CMK (cell line): ENCODE measurements at places on chromosomes 3 and 15.
A peak's percentile ranks its signal among the peaks of the same experiment; 100 is the strongest.

DNA sequence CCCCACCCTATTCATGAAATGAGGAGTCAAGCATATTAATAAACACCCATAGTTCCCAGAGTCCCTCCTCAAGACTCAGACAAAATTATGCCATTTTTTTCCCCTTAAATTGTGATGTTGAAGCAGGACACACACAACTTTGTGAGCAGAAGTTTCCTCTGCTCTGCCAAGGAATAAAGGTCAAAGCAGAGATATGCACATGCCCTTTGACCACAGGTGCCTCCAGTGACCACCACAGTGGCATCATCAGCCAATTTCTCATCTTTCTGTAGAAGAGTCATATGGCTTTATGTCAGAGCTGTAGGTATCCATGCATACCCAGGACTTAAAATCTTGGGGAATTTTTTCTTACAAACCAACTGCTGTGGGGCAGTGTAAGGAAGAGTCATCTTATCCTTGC is 304.4 kb upstream of the GADL1 start:
- no peak for DNase-seq

- no peak for DNase-seq
Measured at GRCh38 chr15:30903497-30904187, at the start of gene FAN1. FAN1 (plus strand) TSS chr15:30903915; CDS start chr15:30904664, 749 bp downstream.

- DNase-seq, result no peak
Measured at GRCh38 chr15:60573936-60574335, 95.0 kb upstream of the ICE2 start.

- DNase-seq, result no peak
Measured at GRCh38 chr3:47583320-47584075, 4.8 kb upstream of the CSPG5 start.

DNA sequence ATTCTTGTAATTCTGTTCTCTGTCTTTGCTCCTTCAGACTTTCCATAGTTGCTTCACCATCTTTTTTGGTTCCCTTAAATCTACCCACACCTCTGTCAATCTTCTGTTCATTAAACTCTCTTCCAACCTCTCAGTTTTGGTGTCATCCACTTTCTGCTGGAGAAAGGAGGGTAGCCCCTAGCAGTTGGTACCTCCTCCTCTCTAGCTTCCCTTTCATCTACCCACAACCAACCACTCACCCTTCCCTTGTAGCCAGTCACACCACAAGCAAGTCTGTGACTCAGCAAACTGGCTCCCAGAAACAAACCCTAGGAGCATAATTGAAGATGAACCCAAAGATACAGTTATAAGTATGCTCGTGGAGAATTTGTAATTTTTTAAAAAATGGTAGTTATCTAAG is 318.6 kb downstream of the FHIT start:
- DNase-seq, result peak; percentile 68

GRCh38 chr15:66581972-66582537 is 16.3 kb upstream of the LCTL start:
- DNase-seq, result peak; percentile 25

DNA sequence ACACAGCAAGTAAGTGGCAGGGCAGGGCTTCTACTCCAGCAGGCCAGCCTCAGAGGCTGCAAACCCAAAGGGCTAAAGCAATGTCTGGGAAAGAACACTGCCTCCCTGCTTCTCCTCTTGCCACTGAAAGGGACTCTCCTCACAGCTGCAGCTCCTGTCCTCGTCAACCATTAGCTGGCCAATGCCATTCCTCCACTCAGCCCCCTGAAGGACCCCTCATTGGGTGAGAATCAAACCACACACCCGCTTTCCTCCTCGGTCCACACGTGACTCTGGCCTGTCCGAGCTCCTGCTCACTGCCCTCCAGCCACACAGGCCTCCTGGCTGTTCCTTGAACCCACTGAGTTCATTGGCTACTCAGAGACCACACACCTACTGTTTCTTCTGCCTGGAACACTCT is 253.7 kb upstream of the TLE3 start:
- no peak for DNase-seq

DNA sequence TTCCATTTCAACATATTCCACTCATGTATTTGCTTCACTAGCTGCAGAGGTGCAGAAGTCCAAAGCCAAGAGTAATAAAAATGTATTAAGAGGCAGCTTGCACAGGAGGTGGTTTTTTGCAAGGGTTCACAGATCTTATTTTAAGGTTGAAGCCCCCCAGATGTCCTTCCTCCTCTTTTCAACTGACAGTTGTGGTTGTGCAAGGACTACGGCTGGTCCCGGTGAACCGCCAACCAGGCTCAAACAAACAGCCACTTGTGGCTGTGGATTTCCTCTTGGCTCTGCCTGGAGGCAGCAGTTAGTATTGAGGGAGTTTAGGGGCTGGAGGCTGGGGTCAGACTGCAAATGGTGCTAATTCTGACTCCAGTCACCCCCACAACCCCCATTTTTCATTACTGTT is 240.7 kb upstream of the TBC1D5 start:
- DNase-seq, result no peak

DNA sequence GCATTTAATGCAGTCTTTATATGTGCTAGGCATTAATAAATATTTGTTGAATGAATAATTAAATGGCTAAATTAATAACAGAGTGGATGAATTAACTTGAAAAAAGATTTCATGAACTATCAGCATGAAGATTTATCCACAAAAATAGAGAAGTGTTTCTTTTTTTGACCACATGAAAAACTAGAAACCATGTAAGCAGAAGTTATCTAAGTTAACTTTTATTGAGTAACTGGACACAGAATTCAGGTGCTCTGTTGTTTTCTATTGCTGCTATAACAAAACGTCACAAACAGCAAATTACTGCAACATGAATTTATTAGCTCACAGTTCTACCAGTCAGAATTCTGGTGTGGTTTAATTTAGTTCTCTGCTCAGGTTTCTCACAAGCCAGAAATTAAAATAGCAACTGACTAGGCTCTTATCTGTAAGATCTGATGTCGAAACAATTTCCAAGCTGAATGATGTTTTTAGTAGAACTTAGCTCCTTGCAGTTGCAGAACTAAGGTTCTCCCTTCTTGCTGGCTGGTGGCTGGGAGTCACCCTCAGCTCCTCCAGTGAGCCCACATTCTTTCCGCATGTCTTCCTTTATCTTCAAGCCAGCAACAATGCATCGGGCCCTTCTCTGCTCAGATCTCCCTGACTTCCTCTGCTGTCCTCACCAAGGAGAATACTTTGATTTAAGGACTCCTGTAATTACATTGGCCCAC is 810.2 kb upstream of the ALCAM start:
- DNase-seq, result no peak
